ENCODE measurements at places on chromosomes 5 and 9.
A peak's percentile ranks its signal among the peaks of the same experiment; 100 is the strongest.

GRCh38 chr9:90724880-90725279, 76.7 kb upstream of the SYK start:
- no peak for DNase-seq

- DNase-seq = no peak
These were observed 4.9 kb upstream of the SCGB3A1 start for GRCh38 chr5:180596115-180596667.

DNA sequence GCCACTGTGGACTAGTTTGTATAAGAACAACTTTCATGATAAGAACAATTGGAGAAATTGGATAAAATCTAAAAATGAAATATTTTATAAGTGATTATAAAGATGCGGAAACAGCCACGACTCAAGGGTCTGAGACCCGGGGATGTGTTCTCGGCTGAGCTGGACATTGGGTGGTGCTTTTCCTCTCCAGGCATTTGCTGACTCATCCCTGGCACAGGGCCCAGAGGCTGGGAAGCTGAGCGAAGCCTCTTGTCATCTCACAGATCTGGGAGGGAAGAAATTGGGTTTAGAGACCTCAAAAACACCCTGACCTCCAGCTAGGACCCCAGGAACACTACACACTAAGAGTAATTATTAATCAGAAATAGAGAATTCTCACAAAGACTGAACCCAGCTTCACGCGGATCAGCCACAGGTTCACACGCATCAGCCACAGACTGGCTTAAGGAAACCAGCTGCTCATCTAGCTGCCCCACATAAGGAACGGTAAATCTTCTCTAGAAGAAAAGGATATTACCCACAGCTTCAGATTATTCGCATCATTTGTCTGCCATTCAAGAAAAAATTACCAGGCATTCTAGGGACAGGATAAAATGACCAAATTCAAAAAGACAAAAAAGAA, 2.8 kb upstream of the OR2V1 start:
- peak; percentile 84 for DNase-seq

DNA sequence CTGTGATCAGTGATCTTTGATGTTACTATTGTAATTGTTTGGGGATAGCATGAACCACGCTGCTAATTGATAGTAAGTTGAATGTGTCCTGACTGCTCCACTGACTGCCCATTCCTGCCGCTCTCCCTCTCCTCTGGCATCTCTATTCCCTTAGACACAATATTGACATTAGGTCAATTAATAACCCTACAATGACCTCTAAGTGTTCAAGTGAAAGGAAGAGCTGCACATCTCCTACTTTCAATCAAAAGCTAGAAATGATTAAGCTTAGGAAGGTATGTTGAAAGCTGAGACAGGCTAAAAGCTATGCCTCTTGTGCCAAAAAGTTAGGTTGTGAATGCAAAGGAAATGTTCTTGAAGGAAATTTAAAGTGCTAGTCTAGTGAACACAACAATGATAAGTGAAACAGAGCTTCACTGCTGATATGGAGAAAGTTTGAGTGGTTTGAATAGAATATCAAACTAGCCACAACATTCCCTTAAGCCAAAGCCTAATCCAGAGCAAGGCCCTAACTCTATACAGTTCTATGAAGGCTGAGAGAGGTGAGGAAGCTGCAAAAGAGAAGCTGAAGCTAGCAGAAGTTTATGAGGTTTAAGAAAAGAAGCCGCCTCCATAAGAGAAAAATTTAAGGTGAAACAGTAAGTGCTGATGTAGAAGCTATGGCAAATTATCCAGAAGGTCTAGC, 12.9 kb downstream of the CLINT1 start:
- DNase-seq = no peak

DNA sequence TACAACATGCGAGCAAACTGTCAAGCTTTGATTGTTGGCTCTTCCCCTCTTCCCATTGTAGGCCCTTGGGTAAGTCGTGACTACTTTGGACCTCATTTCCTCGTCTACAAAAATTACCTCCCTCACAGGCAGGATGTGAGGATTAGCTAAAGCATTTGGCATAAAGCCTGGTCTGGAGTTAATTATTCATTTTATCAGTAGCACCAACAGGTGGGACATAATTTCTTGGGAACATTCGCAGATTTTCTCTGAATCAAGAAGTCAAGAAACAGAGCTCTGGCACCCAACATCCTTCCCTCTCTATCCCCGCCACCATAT, 39.9 kb upstream of the SEMA6A start:
- DNase-seq = no peak

DNA sequence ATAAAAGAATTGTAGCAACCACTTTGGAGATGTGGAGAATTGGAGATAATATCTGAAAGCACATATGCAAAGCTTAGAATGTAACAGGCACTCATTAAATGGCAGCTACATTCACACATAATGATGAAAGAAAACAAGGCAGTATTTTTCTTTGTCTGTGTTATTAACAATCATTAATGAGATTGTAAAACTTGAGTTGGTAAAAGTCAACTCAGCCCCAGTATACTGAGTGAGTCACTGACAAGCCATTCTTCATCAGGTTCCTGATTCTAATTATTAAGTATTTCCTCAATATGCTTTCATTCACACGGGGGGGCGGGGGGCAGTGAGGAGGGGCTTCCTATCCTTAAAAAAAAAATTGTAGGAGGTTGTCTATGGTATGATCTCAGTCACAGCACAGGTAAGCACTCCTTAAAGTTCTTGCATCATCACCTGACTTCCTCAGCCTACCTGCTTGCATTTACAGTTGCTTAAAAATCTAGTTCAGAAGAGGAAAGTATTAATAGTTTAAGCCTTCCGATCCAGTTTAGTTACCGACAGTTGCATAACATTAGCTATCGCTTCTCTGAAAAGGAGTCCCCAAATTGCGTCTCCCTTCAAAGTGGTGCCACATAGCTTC, 379.8 kb downstream of the EFNA5 start:
- DNase-seq = no peak

DNA sequence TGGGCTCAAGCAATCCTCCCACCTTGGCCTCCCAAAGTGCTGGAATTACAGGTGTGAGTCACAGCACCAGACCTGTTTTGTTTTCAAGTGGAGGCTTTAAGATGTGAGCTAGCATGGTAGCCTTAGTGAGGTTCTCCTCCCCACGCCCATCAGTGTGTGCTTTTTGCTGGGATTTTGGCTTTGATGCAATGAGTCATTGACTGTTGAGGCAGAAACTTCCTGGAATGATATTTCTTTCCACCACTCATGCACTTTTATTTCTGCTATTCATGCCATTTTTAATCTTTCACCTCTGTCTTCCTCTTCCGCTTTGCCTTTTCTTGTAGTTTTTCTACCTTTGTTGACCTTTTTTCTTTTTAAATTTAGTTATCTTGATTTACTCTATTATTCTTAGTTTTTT, 4.2 kb upstream of the NFIL3 start:
- peak; percentile 68 for DNase-seq

GRCh38 chr5:126348855-126349635, 74.2 kb upstream of the GRAMD2B start:
- no peak for DNase-seq

- DNase-seq = no peak
These were observed 538.2 kb upstream of the ZNF462 start for GRCh38 chr9:106324591-106325280.

- DNase-seq = peak; percentile 71
These were observed 76.8 kb downstream of the PIK3R1 start for GRCh38 chr5:68292316-68292715.

DNA sequence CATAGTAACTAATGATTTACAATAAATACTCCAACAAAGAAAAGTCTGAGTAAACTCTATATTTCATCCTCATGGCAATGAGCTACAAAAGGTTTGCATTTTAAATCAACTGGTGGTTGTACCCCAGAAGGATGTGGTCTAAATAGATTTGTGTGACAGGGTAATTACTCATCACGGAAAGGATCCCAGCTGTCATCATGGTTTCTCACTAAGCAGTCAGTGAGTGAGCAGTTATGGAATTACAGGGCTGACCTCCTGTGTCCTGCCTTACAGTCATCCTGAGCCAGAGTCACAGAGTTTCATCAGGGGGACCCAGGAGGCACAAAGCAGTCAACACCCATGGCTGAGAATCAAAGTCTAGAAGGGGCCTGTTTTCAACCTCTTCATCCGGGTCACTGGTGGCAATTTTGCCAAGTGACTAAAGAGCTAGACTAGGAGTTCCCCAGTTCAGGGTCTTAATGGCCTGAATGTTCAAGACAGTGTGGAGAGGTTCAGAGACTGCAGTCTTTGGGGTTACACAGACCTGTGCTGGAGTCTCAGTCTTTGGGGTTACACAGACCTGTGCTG, 210.7 kb upstream of the SLC24A2 start:
- DNase-seq = peak; percentile 93

- no peak for DNase-seq
These were observed 65.3 kb downstream of the ICE1 start for GRCh38 chr5:5487585-5488360.

GRCh38 chr9:91163773-91164471, 197.8 kb downstream of the AUH start:
- DNase-seq = no peak

GRCh38 chr5:36635721-36636390, 29.4 kb downstream of the SLC1A3 start:
- no peak for DNase-seq

- no peak for DNase-seq
These were observed 158.9 kb downstream of the MAPKAP1 start for GRCh38 chr9:125548141-125548540.

DNA sequence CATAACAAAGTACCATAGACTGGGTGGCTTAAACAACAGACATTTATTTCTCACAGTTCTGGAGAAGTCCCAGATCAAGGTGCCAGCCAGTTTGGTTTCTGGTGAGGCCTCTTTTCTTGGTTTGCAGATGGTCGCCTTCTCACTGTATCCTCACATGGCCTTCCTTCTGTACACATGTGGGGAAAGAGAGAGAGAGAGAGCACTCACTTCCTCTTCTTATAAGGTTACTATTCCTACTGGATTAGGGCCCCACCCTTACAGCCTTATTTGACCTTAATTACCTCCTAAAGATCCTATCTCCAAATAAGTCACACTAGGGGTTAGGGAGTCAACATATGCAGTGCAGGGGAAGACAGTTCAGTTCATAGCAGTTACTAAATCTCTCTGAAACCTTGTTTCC, 205.6 kb upstream of the GDNF start:
- no peak for DNase-seq

DNA sequence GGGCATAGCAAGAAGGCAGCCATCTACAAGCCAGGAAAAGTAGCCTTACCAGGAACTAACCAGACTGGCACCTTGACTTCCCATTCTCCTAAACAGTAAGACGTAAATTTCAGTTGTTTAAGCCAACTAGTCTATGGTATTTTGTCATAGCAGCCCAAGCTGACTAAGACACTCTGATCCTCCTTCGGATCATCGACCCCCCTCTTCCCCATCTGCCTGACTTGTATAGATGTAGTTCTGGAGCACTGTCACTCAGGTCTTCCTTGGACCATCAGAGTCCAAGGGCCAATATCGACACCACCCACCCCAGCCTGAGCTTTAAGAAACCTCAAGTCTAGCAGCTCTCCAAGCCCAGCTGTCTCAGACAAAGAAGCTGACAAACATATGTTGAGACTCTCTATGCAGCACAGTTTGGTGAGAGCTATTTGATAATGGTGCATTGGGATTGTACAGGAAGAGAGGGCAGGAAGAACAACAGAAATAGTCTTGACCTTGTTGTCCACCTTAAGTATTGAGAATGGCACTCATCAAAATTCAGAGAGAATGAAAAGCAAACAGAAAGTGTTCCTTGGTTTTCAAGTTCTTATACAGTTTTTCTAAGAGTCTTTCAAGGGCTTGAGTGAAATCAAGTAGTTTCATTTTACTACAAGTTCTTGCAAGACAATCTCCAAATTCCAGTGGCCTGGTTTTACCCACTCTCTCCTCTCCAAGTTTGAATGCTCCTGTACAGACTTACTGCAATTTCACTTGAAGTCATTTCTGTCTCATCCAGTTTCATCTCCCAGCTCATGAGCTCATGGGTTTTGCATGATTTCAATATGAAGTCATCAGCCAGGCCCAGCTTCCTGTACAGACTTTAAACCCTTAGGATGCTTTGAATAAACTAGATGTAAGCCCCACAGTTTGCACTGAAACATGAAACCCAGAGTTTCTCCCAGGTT, 122.3 kb upstream of the RAI14 start:
- DNase-seq = peak; percentile 92

DNA sequence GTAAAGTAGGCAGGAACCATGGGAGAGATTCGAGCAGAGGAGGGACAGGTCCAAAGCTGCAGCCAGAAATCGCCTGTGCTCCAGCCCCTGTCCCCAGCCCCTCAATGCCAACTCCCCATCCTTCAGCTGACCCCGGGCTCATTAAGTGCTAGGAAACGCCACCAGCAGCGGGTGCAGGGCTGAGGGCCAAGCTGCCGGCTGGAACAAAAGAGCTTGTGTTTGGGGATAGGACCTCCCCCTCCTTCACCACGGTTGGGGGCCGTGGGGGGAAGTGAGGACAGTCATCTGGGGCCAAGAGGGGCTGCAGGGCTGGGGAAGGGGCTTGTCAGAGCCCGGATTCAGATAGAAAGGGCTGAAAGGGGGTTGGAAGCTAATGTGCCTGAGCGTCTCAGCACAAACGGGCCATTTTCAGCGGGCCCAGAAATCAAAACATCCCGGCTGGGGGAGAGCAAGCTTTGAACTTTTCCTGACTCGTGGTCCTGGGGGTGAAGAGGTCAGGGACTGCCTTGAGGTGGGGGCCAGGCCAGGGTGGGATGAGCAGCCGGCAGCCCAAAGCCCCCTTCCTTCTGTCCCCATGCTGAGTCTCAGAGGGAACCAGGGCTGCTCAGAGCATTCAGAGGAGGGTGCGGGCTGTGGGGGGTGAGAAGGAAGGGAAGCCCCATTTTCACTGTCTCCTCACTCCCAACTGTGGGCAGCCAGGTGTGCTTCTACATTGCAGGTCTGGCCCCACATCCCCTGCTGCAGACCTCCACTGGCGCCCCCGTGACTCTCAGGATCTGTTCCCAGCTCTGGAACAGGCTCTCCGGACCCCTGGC, 69.4 kb upstream of the DAB2IP start:
- no peak for DNase-seq

DNA sequence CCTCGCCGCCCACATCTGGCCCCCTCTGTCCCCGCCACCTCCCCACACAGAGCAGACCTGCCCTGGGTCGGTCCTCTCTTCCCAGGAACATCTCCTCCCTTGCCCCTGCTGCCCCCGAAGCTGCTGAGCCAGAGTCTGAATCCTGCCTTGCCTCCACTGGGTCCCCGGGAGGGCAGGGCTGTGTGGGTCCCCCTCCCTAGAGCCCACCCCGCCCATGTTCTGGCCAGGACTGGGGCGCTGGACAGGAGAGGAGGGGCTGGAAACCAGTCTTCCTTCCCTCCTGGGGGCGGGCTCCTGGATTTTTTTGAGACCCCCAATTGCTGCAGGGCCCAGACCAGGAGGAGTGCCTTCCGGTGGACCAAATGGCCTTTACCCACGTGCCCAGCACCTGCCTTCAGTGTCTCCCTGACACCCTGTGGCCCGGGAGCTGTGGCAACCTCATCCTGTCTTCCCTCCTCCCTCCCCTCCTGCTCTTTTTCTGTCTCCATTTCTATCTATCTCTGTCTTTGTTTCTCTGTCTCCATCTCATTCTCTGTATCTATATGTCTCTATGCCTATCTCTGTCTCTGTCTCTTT, 12.1 kb downstream of the MRPL36 start:
- no peak for DNase-seq

GRCh38 chr5:133818031-133818431, 150.4 kb downstream of the C5orf15 start:
- DNase-seq = peak; percentile 16
